ENCODE measurements at places on chromosomes 1 and 21.
A peak's percentile ranks its signal among the peaks of the same experiment; 100 is the strongest.

- DNase-seq: no peak
These were observed 75.5 kb upstream of the IPO9 start for GRCh38 chr1:201753492-201753891.

- no peak for DNase-seq
These were observed 31.8 kb downstream of the RABIF start for GRCh38 chr1:202857136-202857610.

- no peak for DNase-seq
These were observed 18.8 kb downstream of the FAM76A start for GRCh38 chr1:27744556-27744955.

DNA sequence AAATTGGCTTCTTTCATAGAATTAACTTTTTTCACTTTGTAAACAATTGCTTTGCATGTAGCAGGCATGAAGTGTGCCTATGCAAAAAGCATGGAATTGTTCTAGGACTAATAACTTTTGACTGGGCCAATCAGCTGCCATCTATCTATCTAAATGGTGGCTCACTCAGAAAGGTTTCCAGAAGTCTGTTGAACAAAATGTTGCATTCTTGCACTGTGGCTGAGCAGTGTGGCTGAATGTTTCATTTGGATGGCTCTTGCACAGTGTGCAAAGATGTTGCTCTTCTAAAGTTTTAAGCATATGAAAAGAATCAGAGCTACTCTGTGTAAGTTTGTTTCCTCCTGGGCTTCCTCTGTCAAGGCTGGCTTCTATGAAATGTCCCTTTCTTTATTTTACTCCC, 213.5 kb downstream of the KCTD3 start:
- DNase-seq: no peak

DNA sequence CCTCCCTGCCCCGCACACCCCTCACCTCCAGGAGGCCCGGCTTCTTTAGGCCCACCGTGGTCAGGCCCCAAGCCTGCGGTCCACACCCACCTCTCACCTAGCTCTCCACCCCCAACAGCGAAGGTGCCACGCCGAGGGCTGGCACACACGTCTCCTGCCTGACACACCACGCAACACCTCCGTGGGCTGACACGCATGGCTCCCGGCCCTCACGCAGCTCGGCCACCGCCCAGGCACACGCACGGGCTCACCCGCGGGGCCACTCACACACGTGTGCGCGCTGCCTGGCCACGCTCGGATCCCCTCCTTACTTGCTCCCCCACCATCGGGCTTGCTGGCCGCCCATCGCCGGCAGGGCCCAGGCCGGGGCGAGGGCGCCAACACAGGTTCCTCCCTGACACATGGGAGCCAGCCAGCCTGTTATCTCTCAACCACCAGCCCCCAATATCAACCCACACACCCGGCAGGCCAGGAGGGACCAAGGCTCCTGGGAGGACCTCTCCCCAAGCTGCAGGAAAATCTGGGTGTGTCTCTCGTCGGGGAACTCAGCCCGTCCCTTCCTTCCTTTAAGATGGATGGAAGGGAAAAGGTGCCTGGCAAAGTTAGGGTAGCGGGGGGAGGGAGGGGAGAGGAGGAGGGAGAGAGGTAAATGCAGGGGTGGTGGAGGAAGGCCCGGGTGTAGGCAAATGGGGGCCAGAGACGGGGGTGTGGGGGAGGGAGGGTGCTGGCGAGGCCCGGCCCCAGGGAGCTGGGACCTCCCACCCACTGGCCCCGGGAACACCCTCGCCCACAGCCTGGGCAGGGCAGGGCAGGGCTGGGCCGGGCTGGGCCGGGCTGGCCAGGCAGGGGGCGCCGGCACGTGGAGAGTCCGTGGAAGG, 546 bp downstream of the ELOVL1 start:
- peak; percentile 85 for DNase-seq

DNA sequence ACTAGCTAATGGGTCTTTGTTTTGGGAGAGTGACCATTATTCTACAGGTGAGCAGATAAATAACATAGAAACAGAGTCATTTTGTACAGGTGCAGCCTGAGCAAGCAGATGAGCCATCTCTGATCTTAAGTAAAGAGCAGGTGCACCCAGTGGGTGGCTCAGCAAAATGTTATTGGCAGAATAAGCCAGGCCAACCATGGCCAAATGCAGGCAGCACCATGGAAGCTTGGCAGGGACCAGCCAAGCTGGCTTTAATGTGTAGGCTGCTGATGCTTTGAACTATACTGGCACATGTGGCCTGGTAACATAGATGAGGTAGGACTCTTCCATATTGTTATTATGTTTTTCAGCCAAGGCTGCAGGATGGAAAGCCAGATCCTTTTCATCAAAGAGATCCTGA, 553.3 kb upstream of the ZRANB2 start:
- DNase-seq: peak; percentile 63

DNA sequence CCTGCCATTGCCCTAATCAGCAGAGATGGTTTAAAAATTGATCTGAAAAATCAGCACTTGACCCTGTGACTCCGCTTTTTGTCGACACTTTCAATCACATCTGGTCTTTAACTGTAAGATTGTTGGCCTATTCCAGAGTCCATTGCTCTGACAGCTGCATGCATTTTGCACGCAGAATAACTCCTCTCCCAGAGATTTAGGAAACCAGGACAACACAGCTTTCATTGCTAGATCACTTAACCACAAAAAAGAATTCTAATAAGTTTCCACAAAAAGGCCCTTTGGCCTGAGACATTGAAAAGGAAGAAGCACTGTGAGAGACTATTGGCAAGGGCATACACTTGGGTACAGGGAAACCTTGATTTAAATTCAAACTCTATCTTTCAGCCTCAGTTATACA, 373.1 kb downstream of the TGFB2 start:
- no peak for DNase-seq

DNA sequence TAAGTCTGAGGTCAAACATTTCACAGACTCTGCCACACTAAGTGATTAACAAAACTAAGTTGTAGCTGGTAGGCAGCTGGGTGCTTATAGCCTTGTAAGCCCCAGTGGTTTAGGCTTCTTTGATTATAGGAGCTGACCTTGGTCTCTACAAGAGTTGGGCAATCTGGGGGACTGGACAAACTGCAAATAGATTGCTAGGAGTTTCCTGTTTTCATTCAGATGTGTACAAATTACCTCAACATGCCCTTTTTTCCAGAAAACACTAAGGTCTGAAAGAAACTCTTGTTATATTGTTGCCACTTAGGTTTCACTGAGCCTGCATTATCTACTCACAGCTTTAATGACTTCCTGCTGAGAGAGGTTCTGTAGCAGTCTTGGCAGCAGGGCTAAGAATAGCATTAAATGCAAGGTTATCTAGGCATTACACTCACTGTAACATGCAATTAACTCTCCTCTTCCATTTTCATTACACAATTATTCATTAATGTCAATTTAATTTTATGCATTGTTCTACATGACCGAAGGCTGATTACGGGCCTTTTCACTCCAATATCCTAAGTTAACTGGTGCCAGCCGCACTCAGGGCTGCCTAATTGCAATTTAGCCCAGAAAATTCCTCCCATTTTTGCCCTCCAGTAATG, 314.0 kb downstream of the LMO4 start:
- peak; percentile 62 for DNase-seq

GRCh38 chr1:107964336-107965109, 457 bp downstream of the VAV3 start:
- no peak for DNase-seq

DNA sequence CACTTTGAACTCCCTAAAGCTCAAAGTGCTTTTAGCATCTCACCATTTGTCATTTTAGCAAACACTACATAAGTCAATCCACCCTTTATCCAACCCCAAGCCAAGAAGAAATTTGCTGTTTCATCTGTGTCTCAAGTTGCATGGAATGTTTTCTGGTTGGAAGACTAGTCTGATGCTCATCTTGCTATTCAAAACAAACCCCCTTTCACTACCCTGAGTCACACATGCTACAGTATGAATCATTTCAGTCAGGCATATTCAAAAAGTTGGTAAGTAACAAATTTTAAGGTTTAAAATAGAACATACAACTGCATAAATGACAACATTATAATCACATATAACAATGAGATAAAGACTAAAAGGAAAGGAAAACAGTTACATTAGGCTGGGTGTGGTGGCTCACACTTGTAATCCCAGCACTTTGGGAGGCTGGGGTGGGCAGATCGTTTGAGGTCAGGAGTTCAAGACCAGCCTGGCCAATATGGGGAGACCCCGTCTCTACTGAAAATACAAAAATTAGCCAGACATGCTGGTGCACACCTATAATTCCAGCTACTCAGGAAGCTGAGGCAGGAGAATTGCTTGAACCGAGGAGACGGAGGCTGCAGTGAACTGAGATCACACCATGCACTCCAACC, 38.7 kb downstream of the DSTYK start:
- no peak for DNase-seq

Data from NCI-H748 treated with DMSO at 0.1 percent for 48 hours (cell line).